Psoas muscle (tissue), 8 donors: ENCODE measurements at places on chromosomes 7 and 10. TPM values are rescaled to one million over a fixed set of nuclear protein-coding genes. Genes with fewer than 3 reads are reported as not detected.

The SMURF1 gene
- polyA plus RNA-seq = 10.2 TPM

GRCh38 chr10:111357859-111358258 is 281.0 kb downstream of the ADRA2A start:
- H3K36me3 ChIP-seq = no peaks in the 10 kb centered on the region
- DNase-seq = no peak
- H3K4me1 ChIP-seq = no peaks in the 10 kb centered on the region
- H3K27me3 ChIP-seq = peaks cover 5% of the 10 kb centered on the region
- no peak overlapping the region for H3K4me3 ChIP-seq
- no peak overlapping the region for H3K27ac ChIP-seq

The VIPR2 gene
- 2.3 TPM for polyA plus RNA-seq

The DENND10 gene
- 27.9 TPM for polyA plus RNA-seq

The CLCN1 gene
- polyA plus RNA-seq = 5.5 TPM

DNA sequence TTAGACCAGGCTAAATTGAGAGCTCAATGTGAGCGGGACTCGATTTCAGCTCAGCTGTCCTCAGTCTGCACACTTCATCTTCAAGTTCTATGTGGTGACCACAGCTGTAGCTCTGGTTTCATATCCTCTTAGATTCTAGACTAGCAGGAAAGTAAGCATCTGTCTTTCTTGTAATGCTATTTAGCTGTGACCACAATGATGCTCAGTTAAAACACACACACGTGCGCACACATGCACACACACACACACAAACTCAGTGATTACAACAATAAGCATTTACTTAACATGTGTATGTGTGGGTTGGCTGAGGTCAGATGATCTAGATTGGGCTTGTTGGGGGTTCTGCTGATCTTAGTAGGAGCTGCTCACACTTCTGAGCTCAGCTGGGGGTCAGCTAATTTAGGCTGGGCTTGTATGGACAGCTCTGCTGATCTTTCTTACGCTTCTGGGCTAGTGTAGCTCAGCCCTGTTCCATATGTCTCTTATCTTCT is 82.5 kb downstream of the ZNF365 start:
- H3K4me1 ChIP-seq = no peaks in the 10 kb centered on the region
- no peak overlapping the region for H3K4me3 ChIP-seq
- H3K36me3 ChIP-seq = no peaks in the 10 kb centered on the region
- H3K27ac ChIP-seq = no peak overlapping the region

- H3K36me3 ChIP-seq = no peaks in the 10 kb centered on the region
- H3K4me3 ChIP-seq = no peak overlapping the region
- no peaks in the 10 kb centered on the region for H3K4me1 ChIP-seq
- no peak overlapping the region for H3K27ac ChIP-seq
These were observed 42.9 kb upstream of the LRRC18 start for GRCh38 chr10:48982584-48982983.

GRCh38 chr7:121428855-121429489 is 32.9 kb upstream of the FAM3C start:
- H3K27ac ChIP-seq = no peak overlapping the region
- H3K36me3 ChIP-seq = no peaks in the 10 kb centered on the region
- DNase-seq = no peak
- H3K4me1 ChIP-seq = no peaks in the 10 kb centered on the region
- H3K4me3 ChIP-seq = no peak overlapping the region

The FAM25G gene
- polyA plus RNA-seq = not detected

The TACC2 gene
- 44.0 TPM for polyA plus RNA-seq

DNA sequence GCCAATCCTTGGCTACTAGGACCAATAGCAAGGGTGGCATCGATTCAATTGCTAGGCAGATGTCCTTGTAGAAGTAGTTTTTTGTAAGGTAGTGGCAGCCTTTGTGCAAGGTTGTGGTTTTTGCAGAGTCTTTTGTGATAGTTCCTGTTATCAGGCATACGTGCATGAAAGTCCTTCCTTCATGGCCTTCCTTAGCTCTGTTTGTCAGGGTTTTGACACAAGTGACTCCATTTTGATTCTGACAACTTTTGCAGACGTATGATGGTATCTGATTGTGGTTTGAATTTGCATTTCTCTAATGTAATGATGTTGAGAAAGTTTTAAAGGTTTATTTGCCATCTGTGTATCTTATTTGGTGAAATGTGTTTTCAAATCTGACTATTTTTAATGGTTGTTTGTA is 71.8 kb upstream of the SYPL1 start:
- H3K27me3 ChIP-seq = no peaks in the 10 kb centered on the region
- H3K36me3 ChIP-seq = no peaks in the 10 kb centered on the region
- H3K27ac ChIP-seq = no peak overlapping the region
- H3K4me1 ChIP-seq = peaks cover 4% of the 10 kb centered on the region

GRCh38 chr10:27482984-27483956 is 20.8 kb upstream of the RAB18 start:
- no peaks in the 10 kb centered on the region for H3K36me3 ChIP-seq
- no peak overlapping the region for H3K4me3 ChIP-seq
- no peaks in the 10 kb centered on the region for H3K4me1 ChIP-seq
- DNase-seq = no peak
- H3K27me3 ChIP-seq = peaks cover 19% of the 10 kb centered on the region
- no peak overlapping the region for H3K27ac ChIP-seq

- no peaks in the 10 kb centered on the region for H3K4me1 ChIP-seq
- no peaks in the 10 kb centered on the region for H3K36me3 ChIP-seq
- H3K4me3 ChIP-seq = no peak overlapping the region
- H3K27ac ChIP-seq = no peak overlapping the region
- H3K27me3 ChIP-seq = no peaks in the 10 kb centered on the region
These were observed 1024.8 kb upstream of the AUTS2 start for GRCh38 chr7:68573271-68574005.

The FAM24B gene
- 0.46 TPM for polyA plus RNA-seq

DNA sequence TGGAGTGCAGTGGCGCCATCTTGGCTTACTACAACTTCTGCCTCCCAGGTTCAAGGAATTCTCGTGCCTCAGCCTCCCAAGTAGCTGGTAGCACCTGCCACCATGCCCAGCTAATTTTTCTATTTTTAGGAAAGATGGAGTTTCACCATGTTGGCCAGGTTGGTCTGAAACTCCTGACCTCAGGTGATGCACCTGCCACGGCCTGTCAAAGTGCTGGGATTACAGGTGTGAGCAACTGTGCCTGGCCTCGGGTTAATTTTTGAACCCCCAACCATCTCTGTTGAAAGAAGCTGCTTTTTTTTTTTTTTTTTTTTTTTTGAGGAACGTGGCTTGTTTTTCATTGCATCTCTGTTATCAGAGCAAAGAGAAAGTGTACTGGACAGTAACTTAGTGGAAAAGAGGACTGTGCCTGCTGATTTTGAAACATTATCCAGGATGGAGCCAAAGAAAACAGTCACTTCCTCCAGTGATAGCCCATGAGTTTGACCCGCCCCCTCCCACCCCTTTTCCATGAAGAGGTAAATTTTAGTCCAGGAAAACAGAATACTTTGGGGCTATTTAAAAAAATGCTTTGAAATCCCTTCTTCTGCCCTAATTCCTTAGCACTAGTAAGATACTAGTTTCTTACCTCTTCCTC is 38.3 kb downstream of the WBP1L start:
- H3K4me3 ChIP-seq = peak overlapping the region; percentile 81
- no peaks in the 10 kb centered on the region for H3K36me3 ChIP-seq
- peak overlapping the region; percentile 98 for H3K27ac ChIP-seq
- no peak for DNase-seq

- no peak for DNase-seq
- no peak overlapping the region for H3K4me3 ChIP-seq
- peak overlapping the region; percentile 39 for H3K27ac ChIP-seq
These were observed 40.0 kb upstream of the KMT2E start for GRCh38 chr7:104973909-104974415.

The FGFR2 gene
- 0.20 TPM for polyA plus RNA-seq

- H3K27ac ChIP-seq = no peak overlapping the region
- no peak overlapping the region for H3K4me3 ChIP-seq
- DNase-seq = no peak
These were observed 74.5 kb upstream of the BAIAP2L1 start for GRCh38 chr7:98475352-98475751.

The GDF10 gene
- polyA plus RNA-seq = 0.03 TPM

- H3K4me3 ChIP-seq = no peak overlapping the region
- H3K27ac ChIP-seq = peak overlapping the region; percentile 61
- no peaks in the 10 kb centered on the region for H3K27me3 ChIP-seq
- DNase-seq = no peak
These were observed 57.4 kb upstream of the SVIL start for GRCh38 chr10:29692121-29692539.

DNA sequence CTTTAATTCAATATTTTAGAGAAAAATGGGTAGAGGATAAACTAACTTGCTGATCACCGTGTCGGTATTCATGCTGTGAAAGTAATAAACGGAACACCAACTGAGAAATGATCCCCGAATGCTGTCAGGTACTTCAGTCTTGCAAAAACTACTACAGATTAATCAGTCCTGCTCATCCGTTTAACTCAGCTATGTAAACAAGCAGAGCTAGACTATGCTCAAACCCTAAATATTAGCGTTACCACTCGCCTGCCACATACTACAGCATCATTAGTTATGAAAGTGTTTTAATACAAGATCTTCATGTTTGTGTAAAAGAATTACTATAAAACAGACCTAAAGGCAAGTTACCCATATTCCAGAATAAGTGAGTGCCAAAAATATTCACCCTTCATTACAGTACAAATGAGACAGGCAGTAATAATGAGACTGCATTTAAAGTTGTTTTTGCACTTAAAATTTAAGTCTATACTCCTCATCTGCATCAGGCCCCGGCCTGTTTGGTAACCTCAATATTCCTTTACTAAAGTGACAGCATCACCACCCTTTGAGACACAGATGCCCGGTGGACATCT is 952 bp downstream of the DNMBP start:
- no peak for DNase-seq
- H3K4me3 ChIP-seq = peak overlapping the region; percentile 94
- no peaks in the 10 kb centered on the region for H3K27me3 ChIP-seq
- no peaks in the 10 kb centered on the region for H3K36me3 ChIP-seq
- peaks cover 42% of the 10 kb centered on the region for H3K4me1 ChIP-seq

- H3K36me3 ChIP-seq = peaks cover 62% of the 10 kb centered on the region
- H3K4me1 ChIP-seq = peaks cover 21% of the 10 kb centered on the region
- no peak overlapping the region for H3K27ac ChIP-seq
- no peak for DNase-seq
- H3K4me3 ChIP-seq = no peak overlapping the region
These were observed 4.1 kb downstream of the MINPP1 start for GRCh38 chr10:87508837-87509236.

The PPP2R2D gene
- 25.7 TPM for polyA plus RNA-seq

The HOXA2 gene
- 0.42 TPM for polyA plus RNA-seq

The GOLGA7B gene
- polyA plus RNA-seq = 1.6 TPM

The AKR1C8 gene
- not detected for polyA plus RNA-seq

DNA sequence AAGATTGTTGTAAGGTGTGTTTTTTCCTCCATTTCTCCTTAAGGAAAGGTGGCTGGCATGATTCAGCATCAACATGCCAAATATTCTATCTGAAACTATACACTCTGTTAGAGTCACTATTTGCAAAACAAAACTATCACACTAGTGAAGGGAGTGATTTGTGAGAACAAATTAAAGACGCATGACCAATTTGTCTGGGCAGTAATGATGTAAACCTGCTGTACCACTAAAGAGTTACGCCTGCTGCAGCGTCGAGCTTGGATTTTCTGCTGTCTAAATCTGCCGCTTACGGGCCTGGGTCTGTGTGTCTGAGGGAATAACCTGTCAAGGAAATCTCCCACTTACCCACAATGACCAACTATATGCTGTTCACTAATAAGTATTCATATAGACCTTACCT is 648.3 kb downstream of the PARD3 start:
- no peaks in the 10 kb centered on the region for H3K4me1 ChIP-seq
- H3K27ac ChIP-seq = no peak overlapping the region
- no peak overlapping the region for H3K4me3 ChIP-seq
- H3K27me3 ChIP-seq = no peaks in the 10 kb centered on the region
- no peaks in the 10 kb centered on the region for H3K36me3 ChIP-seq

The NAT16 gene
- not detected for polyA plus RNA-seq

GRCh38 chr7:143454091-143454680 is 10.9 kb downstream of the TAS2R60 start:
- no peak overlapping the region for H3K27ac ChIP-seq
- peaks cover 4% of the 10 kb centered on the region for H3K27me3 ChIP-seq
- H3K36me3 ChIP-seq = no peaks in the 10 kb centered on the region
- no peak for DNase-seq

DNA sequence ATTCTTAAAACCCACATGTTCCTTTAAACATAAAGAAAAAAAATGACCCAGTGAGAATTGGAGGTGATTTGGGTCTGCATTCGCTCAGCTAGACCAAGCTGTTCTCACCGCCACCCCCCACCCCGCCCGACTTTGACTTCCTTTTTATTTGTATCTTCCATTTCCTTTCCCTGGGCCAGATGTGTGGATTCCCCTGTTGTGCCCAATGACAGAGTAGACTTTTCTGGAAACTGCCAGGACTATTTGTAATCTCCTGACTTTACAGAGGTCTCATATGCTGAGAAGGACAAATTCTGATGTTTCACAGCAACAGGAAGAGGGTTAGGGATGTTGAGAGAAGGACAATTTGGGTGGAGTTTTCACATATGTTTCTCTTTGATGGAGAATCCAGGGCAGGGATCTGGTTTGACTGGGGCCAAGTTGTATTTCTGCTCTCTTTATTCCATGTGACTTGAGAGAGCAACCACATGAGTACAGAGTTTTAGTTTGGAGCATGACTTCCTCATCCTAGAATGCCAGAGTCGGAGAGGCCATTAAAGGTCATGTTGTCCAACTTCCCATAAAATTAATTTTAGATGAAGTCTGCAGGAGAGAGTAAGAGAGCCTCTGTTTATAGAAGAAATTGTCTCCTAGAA is 1023.2 kb downstream of the LRMDA start:
- H3K27ac ChIP-seq = no peak overlapping the region
- no peaks in the 10 kb centered on the region for H3K27me3 ChIP-seq
- no peak overlapping the region for H3K4me3 ChIP-seq
- DNase-seq = no peak
- H3K36me3 ChIP-seq = no peaks in the 10 kb centered on the region
- no peaks in the 10 kb centered on the region for H3K4me1 ChIP-seq

The ANAPC16 gene
- 184 TPM for polyA plus RNA-seq

The KIAA1217 gene
- 8.9 TPM for polyA plus RNA-seq

DNA sequence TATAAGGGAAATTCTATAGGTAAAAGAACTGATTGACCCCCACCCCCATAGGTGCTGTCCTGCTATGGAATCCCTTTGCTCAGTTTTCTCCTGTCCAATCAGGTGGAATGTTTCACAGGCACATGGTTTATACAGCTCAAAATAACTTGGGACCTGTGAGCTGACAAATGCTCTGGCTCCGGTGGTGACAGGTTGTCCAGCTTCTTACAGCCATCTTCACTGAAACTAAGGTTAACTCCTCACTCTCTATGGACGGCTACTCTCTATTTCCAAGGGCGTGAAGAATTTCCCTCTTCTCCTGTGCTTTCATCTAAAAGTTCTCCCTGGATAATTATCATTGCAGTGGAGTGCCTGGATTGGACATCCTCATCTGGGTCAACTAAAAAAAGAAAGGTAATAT is at the start of gene MYPN:
Gene MYPN (plus strand): TSS at position 158 of the 400 bp plus-strand sequence. CDS start 11,951 bp downstream, outside the sequence.
- H3K27me3 ChIP-seq = no peaks in the 10 kb centered on the region
- peak within 1 kb of the TSS; percentile 75 for H3K4me3 ChIP-seq
- H3K27ac ChIP-seq = peak within 1 kb of the TSS; percentile 85
- peak; percentile 78 for DNase-seq
- H3K36me3 ChIP-seq = no peaks in the 10 kb centered on the region

GRCh38 chr7:155234950-155235789 is 62.5 kb upstream of the INSIG1 start:
- peaks cover under 1% of the 10 kb centered on the region for H3K4me1 ChIP-seq
- H3K36me3 ChIP-seq = no peaks in the 10 kb centered on the region
- no peak overlapping the region for H3K27ac ChIP-seq
